ENCODE measurements at places on chromosomes 4 and X.
A peak's percentile ranks its signal among the peaks of the same experiment; 100 is the strongest.

GRCh38 chr4:123452616-123453015, 56.0 kb downstream of the SPRY1 start:
- peaks cover 10% of the 10 kb centered on the region for H3K27me3 ChIP-seq
- DNase-seq: no peak
- H3K4me3 ChIP-seq: no peak overlapping the region
- H3K36me3 ChIP-seq: no peaks in the 10 kb centered on the region
- H3K4me1 ChIP-seq: peaks cover 14% of the 10 kb centered on the region
- H3K27ac ChIP-seq: no peak overlapping the region

DNA sequence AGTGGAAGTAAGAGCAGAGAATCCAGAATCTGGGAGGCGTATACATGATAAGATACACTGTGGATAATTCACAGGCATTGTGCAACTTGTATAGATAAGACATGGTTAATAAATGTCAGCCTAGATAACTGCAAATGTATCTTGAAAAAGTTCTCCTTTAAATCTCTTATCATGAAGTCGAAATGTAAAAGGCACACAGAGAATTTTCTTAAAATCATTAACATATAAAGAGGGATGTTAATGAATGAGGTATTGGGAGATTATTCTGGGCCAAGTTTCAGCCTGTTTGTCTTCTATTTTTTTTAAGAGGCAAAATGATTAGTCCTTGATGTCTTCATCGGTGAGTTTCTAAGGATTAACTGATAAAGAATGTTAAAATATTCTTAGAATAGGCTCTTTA, 835 bp downstream of the TDO2 start:
- H3K27ac ChIP-seq: no peak overlapping the region
- H3K36me3 ChIP-seq: no peaks in the 10 kb centered on the region
- H3K27me3 ChIP-seq: peaks cover 4% of the 10 kb centered on the region
- DNase-seq: no peak
- no peak overlapping the region for H3K4me3 ChIP-seq

- H3K27me3 ChIP-seq: no peaks in the 10 kb centered on the region
- no peak overlapping the region for H3K4me3 ChIP-seq
- no peak overlapping the region for H3K27ac ChIP-seq
- H3K4me1 ChIP-seq: peaks cover 26% of the 10 kb centered on the region
- DNase-seq: no peak
- H3K36me3 ChIP-seq: peaks cover 25% of the 10 kb centered on the region
Measured at GRCh38 chrX:45749375-45749774, 548.7 kb upstream of the DIPK2B start.

DNA sequence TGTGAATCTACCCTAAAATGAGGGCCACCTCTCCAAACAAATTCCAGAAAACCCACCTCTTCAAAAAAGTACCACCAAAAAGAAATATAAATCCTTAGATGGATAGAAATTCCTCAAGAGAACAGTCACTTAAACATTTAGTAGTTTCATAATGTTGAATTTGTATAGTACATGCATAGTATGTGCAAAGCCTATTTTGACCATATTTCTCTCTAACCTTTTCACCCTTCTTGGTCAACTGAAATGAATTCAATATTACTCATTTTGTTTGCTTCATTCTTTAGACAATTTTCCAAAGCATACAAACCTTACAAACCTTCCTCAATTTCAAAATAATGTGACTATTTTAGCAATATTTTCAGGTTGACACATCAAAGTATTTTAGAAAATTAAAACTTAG, 4.1 kb downstream of the RHOXF1 start:
- no peaks in the 10 kb centered on the region for H3K36me3 ChIP-seq
- no peaks in the 10 kb centered on the region for H3K27me3 ChIP-seq
- no peaks in the 10 kb centered on the region for H3K4me1 ChIP-seq
- no peak overlapping the region for H3K27ac ChIP-seq

- no peak for DNase-seq
- no peaks in the 10 kb centered on the region for H3K4me1 ChIP-seq
- H3K27ac ChIP-seq: no peak overlapping the region
- no peaks in the 10 kb centered on the region for H3K27me3 ChIP-seq
- no peaks in the 10 kb centered on the region for H3K36me3 ChIP-seq
- H3K4me3 ChIP-seq: no peak overlapping the region
Measured at GRCh38 chrX:38278682-38279081, 48.6 kb downstream of the RPGR start.

- H3K36me3 ChIP-seq: no peaks in the 10 kb centered on the region
- no peaks in the 10 kb centered on the region for H3K4me1 ChIP-seq
- DNase-seq: no peak
- H3K27me3 ChIP-seq: no peaks in the 10 kb centered on the region
Measured at GRCh38 chrX:19063030-19063429, 59.2 kb downstream of the ADGRG2 start.

DNA sequence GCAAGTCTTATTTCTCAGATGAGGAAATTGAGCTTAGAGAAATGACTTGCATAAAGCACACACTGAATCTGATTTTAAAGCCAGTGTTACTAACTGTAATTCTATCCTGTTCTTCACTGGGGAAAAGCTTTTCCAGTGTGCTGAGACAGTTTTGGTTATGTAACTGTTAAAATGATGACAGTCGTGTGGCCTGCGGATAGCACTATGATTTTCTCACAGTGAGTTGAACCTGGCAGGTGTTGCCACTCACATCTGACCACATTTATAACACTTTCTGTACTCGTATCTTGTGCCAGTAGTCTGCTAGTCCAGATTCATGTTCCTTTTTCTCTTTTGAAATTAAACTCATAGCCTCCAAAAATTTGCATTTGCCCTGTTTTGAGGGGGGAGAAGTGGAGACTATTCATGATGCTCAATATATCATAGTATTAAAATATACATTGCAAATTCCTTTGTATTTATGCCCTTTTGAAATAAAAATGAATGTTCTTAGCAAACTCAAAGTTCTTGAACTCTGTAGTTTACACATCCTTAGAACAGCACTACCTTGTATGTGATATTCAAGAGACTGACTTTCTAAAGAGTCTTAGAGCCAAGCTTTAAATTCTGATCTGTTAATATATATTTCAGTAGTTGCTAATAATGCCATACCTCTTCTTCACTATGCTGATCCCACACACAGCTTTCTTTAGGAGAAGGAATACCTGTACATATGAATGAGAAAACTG, 132.3 kb downstream of the PDLIM5 start:
- no peaks in the 10 kb centered on the region for H3K36me3 ChIP-seq
- H3K4me1 ChIP-seq: no peaks in the 10 kb centered on the region
- no peak for DNase-seq
- no peak overlapping the region for H3K27ac ChIP-seq
- H3K27me3 ChIP-seq: no peaks in the 10 kb centered on the region

DNA sequence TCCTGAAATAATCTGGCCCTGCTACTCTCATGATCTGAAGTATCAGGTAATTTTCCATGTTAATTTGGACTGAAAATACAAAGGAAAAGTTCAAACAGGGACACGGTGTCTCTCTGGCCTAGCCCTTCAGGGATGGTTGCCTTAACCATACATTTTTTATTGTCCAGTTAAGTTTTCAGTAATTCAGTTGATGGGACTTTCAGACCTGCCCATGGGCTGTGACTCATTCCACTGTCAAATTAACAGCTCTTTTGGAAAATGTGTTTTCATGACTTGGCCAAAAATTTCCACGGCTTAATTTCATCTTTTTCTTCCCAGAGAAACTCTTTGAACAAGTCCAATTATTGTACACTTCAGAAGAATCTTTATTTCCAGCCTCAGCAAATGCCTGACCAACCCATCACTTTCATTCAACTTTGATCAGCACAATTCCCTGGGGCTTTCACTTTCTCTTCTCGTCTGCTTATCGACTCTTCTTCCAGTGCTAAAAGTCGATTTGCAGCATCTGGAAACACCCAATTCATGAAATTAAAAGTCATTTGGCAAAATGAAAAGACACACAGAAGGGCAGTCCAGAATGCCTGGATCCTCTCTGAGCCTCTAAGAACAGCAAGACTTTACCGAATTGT, 293.9 kb downstream of the RAB28 start:
- no peak overlapping the region for H3K27ac ChIP-seq
- no peak overlapping the region for H3K4me3 ChIP-seq
- no peaks in the 10 kb centered on the region for H3K36me3 ChIP-seq
- no peak for DNase-seq

- peaks cover 6% of the 10 kb centered on the region for H3K27me3 ChIP-seq
- peak overlapping the region; percentile 96 for H3K27ac ChIP-seq
- peak overlapping the region; percentile 91 for H3K4me3 ChIP-seq
- no peak for DNase-seq
- H3K4me1 ChIP-seq: peaks cover 40% of the 10 kb centered on the region
Measured at GRCh38 chr4:119211867-119212233, 663 bp upstream of the USP53 start.

DNA sequence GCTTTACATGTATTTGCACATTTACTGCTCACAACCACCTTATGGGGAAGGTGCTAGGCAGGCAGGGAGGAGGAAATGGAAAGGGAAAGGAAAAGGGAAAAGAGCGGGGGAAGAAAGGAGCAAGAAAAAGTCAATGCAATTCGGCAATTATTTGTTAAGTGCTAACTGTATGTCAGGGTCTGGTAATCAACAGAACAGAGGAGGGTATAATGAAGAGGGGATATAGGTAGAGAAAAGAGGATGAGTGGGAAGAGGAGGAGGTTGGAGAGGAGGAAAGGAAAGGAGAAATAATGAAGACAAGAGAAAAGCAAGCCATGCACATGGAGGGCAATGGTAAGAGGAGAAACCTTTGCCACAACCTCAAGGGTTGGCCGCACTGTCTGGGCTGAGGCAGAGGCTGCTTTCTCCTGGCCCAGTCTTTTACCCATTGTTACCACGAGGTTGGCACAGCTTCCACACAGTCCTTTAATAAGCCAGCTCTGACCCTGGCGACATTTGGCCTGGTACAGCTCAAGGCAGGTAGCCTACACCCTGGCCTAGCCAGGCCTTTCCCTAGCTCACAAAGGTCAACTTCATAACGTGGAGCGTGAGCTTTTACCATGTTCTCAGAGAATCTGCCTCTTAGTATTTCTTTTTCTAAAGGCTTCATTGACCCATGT, 836 bp downstream of the BTK start:
- H3K36me3 ChIP-seq: no peaks in the 10 kb centered on the region
- H3K27ac ChIP-seq: no peak overlapping the region
- no peak overlapping the region for H3K4me3 ChIP-seq
- peaks cover 6% of the 10 kb centered on the region for H3K27me3 ChIP-seq
- DNase-seq: no peak
- H3K4me1 ChIP-seq: no peaks in the 10 kb centered on the region

DNA sequence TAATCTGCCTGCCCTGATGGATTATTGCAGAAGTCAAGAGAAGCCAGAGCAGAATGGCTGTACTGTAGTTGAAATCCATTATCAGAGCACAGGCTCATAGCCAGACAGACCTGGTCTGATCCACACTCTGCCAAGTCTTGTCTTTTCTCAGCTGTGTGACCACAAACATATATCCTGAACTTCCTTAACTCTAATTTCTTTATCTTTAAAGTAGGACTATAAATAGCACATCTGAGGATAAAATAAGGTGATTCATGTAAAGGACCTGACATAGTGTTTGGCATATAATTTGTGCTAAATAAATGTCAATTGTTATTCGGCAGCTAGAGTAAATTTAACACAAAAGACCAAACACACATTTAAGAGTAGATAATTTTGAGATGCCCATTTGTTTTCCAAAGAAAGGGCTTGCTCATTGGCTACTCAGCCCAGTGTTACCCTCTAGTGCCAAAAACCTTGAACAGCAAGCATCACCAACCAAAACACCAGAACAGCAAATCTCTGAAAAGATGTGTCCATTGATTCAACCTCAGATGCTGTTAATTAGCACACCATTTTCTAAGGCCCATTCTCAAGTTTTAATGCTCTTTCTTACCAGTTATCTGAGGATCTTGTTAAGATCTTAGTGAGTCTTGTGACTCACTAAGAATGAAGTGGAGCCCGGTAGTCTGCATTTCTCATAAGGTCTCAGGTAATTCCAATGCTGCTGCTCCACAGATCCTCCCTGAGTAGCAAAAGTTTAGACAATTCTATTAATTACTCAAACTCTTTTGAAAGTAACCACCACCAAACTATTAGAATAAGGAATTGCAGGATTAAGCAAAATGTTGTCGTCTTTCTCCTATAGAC, 108.8 kb downstream of the HHIP start:
- no peak for DNase-seq
- H3K27me3 ChIP-seq: no peaks in the 10 kb centered on the region
- no peaks in the 10 kb centered on the region for H3K4me1 ChIP-seq
- no peak overlapping the region for H3K4me3 ChIP-seq
- H3K27ac ChIP-seq: no peak overlapping the region
- no peaks in the 10 kb centered on the region for H3K36me3 ChIP-seq

GRCh38 chr4:184145596-184145995, 72.1 kb downstream of the ENPP6 start:
- peaks cover 33% of the 10 kb centered on the region for H3K27me3 ChIP-seq
- peaks cover 2% of the 10 kb centered on the region for H3K36me3 ChIP-seq
- H3K4me3 ChIP-seq: no peak overlapping the region
- peaks cover 11% of the 10 kb centered on the region for H3K4me1 ChIP-seq

DNA sequence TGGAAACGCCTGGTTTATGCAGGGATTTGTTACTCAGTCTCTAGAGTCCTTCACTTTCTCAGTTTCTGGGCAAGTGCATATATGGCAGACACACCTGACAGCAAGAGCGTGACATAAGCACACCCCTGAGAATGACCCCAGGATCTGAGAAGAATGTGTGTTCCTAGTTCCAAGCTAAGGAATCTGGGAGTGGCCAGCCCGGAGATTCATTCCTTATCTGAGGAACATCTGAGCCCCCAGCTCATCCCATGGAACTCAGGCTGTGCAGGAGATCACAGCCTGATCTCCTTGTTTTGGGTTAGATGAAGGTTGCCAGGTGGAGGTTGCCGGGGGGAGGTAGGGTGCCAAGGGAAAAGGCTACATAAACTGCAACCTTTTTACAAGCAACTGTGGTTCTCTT, 23.8 kb upstream of the KIAA0232 start:
- H3K27ac ChIP-seq: no peak overlapping the region
- no peaks in the 10 kb centered on the region for H3K4me1 ChIP-seq
- H3K36me3 ChIP-seq: no peaks in the 10 kb centered on the region
- DNase-seq: no peak
- H3K27me3 ChIP-seq: peaks cover 31% of the 10 kb centered on the region
- no peak overlapping the region for H3K4me3 ChIP-seq

All from activated naive CD4-positive, alpha-beta T cell treated with anti-CD3 and anti-CD28 coated beads, Interleukin-2, amount 10 ng/mL, durations not matched to agents 7 days and 5 days (primary cell).